ENCODE measurements at places on chromosomes 3 and 15.

DNA sequence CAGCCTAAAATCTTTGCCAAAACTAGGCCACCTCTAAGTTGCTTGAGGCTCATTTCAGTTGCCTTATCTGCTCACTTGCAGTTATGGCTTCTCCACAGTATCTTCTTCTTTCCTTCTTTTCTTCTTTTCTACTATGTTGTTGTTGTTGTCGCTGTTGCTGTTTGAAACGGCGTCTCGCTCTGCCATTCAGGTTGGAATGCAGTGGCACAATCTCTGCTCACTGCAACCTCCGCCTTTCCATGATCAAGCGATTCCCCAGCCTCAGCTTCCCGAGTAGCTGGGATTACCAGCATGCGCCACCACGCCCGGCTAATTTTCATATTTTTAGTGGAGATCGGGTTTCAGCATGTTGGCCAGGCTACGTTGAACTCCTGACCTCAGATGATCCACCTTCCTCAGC is 210.8 kb upstream of the NR2F2 start:
- no peak for DNase-seq

DNA sequence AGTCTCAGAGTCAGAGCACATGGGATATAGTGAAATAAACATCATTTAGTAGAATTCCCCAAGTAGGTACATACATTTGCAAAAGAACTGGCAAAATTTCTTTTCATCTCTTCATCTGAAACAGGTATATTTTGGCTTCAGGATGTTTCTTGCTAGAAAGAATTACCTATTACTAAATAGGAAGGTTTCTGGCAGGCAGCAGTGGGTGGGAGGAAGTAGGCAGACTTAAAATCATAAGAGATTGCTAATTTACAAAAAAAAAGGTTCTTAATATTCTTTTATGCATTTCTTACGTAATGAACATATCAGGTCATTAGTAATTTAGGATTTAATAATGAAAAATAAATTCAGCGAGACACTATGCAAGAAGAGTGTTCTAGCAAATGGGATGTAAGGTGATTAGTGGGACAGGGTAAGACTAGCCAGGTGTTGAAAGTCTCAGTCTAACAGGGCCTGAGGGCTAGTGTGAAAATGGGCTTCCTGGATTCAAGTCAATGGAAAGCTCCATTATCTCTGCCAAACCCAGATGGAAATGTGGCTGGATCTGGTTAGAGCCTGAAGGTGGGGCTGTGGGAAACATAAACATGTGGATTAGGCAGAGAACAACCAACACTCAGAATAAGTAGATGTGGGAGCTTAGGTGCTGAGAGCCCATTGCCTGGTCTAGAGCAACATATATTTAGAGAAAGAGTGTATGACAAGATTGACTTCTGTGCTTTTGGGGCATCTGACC is 127.4 kb upstream of the FEZF2 start:
- no peak for DNase-seq

DNA sequence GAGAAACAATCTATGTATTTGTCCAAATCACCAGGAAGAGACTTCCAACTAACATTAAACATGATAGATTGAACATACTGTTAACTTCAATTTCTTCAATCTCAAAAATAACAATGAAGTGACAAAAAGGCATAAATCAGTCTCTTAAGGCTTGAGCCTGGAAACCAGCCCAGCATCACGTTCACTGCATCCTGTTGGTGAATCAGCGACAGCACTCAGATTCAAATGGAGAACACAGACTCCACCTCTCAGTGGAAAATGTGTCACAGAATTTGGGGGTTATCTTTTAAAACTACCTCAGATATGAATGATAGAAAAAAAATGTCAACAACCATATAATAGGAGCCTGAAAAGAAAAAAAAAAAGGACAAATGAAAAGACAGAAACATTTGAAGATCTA is 212.0 kb downstream of the MINAR1 start:
- no peak for DNase-seq

DNA sequence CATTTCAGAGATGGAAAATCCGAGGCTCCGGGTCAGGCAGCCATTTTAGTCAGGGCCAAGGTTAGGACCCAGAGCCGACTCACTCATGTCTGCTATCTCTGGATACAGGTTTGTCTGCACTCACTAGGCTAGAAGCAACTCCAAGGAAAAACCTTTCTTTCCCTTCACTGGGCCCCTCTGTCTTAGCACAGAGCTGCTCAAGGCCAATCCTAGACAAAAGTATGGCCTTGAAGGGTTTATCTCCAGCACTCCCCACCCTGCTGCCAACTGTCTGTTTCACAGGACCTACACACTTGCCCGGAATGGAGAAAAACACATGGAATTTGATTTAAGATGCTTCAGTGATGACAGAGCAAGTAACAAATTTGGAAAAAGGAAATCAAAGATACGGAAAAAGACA is 25.6 kb downstream of the ACAN start:
- no peak for DNase-seq

DNA sequence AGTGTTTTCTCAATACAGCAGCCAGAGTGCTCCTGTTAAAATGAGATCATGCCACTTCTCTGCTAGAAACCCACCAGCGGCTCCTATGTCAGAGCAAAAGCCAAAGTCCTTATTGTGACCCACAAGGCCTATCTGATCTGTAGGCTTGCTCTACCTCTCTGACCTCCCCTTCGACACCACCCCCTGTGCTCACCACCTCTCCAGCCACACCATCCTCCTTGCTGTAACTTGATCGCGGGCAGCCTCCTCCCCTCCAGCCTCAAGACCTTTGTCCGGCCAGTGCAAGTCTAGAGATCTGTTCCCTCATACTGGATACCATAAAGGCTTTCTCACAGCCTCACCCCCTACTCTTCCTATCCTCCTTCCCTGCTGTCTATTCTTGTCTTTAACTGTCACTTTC is 1.9 kb upstream of the IGDCC4 start:
- DNase-seq, result no peak

DNA sequence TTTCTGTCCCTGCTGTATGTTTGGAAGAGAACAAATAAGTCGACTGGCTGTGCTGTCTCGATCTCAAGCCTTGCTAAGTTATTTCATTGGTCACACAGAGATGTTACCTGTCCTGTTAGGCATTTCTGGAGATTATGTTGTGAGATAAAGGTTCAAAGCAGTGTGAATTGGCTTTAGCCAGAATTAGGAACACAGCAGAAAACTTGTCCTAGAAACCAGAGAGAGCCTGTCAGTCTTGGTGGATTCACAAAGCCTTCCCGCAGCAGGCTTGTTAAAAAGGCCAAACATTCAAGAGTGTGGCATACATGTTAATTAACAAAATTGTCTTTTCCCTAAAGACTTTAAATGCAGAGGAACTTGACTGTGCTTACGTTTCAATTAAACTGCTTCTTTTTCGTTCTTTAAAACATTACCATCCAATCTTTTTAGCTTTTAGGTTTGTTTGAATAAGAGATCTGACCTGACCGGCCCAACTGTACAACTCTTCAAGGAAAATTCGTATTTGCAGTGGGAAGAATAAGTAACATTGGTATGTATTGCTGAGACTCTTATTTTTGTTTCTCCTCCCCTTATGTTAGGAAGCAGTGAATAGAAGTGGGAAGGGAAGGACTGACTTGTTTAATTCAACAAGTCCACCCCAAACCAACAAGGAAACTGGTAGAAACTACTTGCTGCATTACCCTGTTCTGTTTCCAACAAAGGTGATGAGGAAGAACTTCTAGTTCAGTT is 25.2 kb downstream of the ABHD2 start:
- DNase-seq, result no peak

DNA sequence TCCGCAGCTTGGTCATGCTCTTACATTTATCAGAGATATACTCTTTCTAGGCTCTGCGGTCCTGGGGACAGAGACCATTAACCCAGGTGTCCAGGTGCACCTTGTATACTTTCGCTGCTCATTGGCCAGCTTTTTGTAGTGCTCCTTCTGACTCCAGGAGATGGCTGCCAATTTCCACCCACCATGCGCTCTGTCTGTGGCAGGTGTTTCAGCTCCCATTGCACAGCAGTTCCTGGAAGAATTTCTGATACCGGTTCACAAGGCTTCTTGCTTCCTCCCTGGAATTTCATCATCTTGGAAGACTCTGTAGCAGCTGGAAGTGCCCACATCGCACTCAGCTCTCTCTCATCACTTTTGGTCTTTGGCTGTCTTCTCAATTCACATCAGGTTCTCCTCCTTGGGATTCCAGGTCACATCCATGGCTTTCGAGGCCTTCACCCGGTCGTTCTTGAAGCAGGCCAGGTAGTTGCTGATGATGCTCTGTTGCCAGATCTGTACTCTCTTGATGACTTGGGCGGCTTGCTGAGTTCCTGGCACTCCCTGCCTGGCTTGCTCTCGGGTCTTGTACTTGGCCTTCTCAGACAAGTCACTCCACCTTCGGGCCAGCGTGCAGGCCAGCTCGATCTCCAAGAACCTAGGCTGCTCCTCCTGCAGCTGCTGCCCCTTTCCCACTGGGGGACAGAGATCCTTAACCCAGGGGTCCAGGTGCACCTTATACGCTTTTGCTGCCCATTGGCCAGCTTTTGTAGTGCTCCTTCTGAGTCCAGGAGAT is 41.1 kb upstream of the ARL8B start:
- no peak for DNase-seq

- DNase-seq, result no peak
These were observed 96.0 kb upstream of the ZNF385D start for GRCh38 chr3:21847005-21847404.

DNA sequence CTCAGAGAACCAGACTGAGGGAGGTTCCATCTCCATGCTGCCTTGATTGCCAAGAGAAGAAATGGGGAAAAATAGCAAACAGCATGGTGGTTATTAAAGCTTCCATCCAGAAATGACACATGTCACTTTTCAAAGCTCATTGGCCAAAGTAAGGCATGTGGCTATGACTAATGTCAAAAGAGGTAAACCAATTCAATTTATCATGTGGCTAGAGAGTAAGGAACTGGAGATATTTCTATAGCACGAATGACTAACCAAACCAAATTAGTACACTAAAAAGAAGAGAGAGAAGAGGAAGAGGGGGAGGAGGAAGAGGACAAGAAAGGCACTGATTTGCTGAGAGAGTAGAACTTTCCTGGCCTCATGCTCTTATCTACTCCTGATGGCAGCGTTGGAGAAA is 115.2 kb upstream of the SLC6A11 start:
- no peak for DNase-seq
